ENCODE measurements at places on chromosomes 6 and 20.

- peaks cover 18% of the 10 kb centered on the region for H3K4me1 ChIP-seq
- no peak overlapping the region for H3K27ac ChIP-seq
- H3K27me3 ChIP-seq = peaks cover 36% of the 10 kb centered on the region
- DNase-seq = no peak
- peaks cover 28% of the 10 kb centered on the region for H3K36me3 ChIP-seq
These were observed 4.5 kb downstream of the RING1 start for GRCh38 chr6:33212857-33213165.

DNA sequence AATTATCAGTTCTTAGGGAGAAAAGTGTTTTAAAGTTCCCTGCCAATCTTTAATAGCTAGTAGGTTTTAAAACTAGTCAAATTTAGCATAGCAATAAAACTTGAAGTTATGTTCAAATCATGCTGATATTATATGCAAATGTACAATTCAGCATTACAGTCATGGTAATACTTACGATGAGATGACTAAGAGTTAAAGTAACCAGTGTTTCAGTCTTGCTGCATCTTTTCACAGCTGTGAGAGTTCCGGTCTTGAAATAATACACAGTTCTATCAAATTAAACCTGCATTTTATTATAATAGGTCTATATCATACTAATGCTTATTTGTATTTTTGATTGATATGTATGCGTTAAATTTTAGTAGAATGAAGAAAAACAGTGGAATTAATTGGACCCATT lies 26.1 kb downstream of the POPDC3 start:
- H3K4me1 ChIP-seq = no peaks in the 10 kb centered on the region
- no peak overlapping the region for H3K27ac ChIP-seq
- no peak for DNase-seq

- H3K27me3 ChIP-seq = peaks cover 1% of the 10 kb centered on the region
- H3K4me3 ChIP-seq = no peak overlapping the region
- no peak for DNase-seq
- no peaks in the 10 kb centered on the region for H3K4me1 ChIP-seq
- no peak overlapping the region for H3K27ac ChIP-seq
- no peaks in the 10 kb centered on the region for H3K36me3 ChIP-seq
These were observed 121.6 kb downstream of the SLC16A10 start for GRCh38 chr6:111208933-111209332.

DNA sequence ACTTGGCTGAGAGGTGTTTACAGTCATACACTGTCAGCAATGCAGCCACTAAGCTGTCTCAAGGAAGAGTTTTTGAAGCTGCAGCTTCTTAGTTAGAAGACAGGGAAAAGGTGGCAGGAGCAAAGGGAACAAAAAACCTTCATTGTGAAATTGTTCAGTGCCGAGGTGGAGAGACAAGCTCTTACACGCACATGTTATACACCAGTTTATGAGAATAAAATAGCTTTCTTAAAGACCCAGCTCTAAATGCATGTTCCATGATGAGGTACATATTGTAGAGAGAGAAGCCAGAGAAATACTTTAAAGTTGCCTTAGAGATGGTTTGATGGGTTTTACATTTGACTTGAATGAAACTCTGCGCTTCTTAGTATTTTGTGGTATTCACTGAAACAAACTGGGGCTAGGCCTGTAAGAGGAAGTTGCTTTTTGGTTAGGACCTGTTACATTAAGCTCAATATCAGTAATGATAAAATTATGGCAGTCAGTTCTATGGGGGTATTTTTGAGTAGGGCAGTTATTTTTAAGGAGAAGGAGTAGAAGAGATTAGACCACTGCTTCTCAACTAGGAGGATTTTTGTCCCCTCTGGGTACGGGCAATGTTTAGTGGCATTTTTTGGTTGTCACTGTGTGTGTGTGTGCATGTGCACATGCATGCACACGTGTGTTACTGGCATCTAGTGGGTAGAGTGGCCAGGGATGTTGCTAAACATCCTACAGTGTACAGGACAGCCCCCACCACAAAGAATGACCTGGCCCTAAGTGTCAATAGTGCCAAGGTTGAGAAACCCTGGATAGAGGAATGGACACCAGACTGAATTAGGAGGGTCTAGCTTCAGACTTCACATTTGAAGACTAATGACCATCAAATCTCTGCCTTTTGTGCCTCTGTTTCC lies 9.8 kb downstream of the NEDD9 start:
- no peak for DNase-seq
- H3K4me3 ChIP-seq = no peak overlapping the region
- H3K36me3 ChIP-seq = no peaks in the 10 kb centered on the region
- H3K4me1 ChIP-seq = peaks cover 55% of the 10 kb centered on the region

GRCh38 chr6:107103082-107103481 lies 12.2 kb downstream of the BEND3 start:
- H3K4me1 ChIP-seq = peaks cover 11% of the 10 kb centered on the region
- H3K27me3 ChIP-seq = no peaks in the 10 kb centered on the region
- no peak overlapping the region for H3K27ac ChIP-seq
- DNase-seq = no peak
- no peak overlapping the region for H3K4me3 ChIP-seq
